ENCODE measurements at places on chromosomes 12 and 14.

DNA sequence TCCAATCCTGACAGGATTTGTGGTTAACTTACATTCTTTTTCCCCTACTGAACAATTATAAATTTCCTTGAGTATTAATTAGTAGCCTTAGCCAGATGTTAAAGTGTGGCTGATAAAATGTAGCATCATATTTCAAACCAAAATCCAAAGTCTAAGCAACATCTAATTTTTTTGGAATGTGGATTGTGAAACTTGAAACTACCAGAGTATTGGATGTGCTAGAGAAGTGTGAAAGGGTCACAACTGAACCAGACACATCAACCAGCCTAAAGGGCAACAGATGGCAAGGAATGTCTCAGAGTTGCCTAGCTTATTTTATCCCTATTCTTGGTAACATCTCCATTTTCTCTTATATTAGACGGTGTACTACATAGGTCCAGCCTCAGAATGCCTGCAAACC, 153.1 kb upstream of the DCN start:
- DNase-seq: no peak

DNA sequence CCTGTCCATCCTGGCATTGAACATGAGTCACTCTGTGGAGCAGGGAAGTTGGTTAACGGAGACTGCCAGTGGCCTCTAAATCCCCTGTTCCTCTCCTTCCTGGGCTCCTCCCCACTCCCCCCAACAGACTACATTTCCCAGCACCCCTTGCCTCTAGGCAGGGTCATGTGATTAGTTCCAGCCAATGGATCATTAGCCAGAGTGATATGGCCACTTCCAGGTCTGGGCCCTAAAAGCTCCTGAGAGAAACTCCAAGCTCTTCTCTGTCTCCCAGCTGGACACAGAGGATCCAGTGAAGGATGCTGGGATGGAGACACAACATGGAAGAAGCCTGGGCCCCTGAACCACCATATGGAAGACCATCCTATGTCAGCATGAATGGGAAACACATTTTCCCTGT, 54.4 kb upstream of the RFLNA start:
- no peak for DNase-seq

- no peak for DNase-seq
Observed at GRCh38 chr12:30820406-30820946, 65.7 kb upstream of the CAPRIN2 start.

GRCh38 chr14:81340201-81340600, 59.9 kb downstream of the STON2 start:
- DNase-seq: no peak

- DNase-seq: no peak
Observed at GRCh38 chr12:46342562-46343033, 30.0 kb downstream of the SLC38A2 start.

DNA sequence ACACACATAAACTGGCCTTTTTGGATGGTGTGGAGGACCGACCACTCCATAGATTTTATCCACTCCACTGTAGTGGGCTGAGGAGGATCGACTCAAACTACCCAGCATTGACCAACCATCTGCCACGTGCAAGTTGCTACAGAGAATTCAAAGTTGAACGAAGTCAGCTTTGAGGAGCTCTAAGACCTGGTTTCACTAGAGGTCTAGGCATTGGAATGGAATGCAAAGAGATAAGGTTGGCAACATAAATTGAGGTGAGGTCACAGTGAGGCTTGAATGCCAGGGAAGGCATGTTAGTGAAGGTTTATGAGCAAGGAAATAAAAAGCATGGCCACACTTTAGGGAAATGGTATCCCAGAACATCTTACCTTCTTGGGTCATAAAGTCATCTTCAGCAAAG, 14.5 kb downstream of the VWF start:
- no peak for DNase-seq

GRCh38 chr14:58637391-58638230, at the start of gene DACT1:
Gene DACT1 (plus strand): TSS chr14:58637962. CDS start chr14:58638203, 241 bp downstream.
- no peak for DNase-seq

GRCh38 chr12:91331371-91331770, 148.8 kb upstream of the DCN start:
- no peak for DNase-seq

DNA sequence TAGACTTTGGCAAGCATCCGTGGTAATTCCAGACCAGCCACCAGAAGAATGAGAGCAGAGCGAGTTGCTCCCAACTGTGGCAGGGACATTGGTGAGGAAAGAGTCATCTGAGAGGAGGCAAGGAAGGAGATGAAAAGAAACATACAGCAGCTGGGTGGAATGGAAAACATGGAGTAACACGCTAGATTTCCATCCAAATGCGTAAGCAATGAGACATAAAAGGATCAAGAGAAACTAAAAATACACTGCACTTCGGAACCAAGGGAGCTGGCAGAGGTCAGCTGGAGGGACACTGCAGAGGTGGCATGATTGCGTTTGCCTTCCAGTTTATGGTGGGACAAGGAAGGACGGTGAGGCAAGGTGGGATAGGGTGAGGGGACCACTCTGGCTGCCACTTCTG, 82.9 kb downstream of the DDX51 start:
- DNase-seq: no peak

DNA sequence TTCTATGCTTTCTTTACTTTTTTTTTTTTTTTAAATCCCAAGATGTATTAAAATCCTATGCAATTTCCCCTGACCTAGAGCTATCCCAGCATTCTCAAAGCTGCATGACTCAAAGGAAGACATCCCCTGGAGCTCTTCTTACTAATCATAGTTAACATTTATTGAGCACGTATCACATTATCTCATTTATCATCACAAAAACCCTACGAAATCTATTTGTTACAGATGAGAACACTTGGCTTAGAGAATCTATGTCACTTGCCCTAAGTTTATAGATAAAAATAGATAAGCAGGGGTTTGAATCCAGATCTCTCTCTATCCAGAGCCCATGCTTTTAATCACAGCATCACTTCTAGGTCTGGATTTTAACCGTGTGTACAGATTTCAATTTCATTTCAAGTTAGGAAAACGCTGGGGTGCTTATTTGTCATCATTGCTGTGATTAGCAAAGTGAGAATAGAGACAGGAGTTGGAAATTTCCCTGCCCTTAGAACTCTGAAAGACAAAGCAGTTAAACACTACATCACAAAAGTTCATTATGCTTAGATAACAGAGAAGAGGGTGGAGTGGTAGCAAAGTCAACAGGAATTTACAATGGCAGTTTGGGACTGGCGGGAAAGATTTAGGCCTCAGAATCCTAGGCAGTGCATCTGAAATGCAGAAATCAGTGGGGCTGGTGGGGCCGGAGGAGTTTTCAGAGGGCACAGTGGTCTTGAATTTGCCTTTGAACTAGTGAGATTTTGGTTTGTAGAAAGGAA, 177.7 kb upstream of the FRMD6 start:
- DNase-seq: no peak

DNA sequence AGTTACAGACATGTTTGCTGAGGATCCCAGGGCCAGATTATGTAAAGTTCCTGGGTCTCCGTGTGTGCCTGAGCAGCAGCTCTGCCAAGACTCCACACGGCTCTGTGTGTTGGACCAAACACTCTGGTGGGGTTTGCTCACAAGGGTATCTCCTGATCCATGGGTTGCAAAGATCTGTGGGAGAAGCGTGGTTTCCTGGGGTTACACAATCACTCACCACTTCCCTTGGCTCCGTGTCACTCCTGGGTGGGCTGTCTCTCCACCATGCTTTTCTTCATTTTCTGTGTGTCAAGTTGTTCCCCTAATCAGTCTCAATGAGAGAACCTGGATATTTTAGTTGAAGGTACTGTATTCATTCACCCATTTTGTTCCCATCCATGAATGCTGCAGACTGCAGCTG, 1088.8 kb downstream of the FSCB start:
- DNase-seq: no peak

DNA sequence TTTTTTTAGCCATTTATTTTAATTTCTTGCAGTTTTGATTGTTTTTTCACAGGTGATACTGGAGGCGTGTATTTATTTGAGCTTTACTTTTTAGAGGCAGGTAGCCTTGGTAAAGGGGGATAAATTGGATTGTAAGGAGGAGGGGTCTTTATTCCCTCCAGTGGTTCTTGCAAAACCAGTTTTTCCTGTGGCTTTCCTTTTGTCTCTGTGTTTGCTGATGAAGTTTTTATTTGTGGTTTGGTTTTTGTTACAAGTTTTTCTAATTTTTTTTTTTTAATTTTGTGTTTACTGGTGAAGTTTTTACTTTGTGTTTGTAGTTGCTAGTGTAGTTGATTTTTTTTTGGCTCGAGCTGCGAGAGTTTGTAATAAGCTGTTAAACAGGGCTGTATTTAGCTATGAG, 278.5 kb downstream of the PRKD1 start:
- DNase-seq: no peak

DNA sequence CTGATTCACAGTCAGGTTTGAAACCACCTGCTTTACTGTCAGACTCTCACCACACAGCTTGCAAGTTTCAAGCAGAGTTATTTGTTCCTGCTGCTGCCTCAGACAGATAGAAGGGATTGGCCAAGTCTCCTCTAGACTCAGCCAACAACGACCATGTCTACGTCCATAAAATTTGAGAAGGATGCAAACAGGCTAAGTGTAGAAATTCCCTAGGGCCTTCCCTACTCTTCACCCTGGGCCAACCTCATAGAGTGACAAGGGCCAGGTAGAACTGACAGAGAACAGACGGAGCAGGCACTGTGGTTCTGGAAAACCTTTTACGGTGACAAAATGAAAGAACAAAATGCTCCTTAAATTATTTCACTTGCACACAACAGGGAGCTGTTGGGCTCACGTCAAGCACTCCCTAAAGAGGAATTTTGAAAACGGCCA, 39.5 kb downstream of the CLIP1 start:
- no peak for DNase-seq

DNA sequence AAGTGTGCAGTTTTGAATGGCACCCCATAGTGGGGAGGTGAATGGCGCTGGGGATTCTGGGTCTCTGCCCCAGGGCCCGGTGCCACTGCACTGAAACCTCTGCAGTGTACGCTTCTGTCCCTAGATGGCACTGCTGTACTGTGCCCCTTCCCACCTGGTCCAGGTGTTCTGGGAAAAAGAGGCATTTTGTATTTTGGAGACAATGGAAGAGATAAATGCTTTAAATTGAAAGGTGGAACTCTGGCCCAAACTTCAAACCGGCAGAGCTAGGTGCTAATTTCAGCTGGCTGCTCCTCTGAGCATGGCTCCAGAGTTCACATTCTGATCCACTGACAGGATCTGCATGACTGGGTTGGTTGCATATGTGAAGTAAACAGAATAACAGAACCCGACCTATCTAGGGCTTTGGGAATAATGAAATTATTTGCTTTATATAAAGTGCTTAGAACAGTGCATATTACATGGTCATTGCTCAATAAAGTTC, 52.2 kb downstream of the KRT80 start:
- DNase-seq: no peak

GRCh38 chr12:100141666-100141997, 1.0 kb downstream of the BLTP3B start:
- no peak for DNase-seq

DNA sequence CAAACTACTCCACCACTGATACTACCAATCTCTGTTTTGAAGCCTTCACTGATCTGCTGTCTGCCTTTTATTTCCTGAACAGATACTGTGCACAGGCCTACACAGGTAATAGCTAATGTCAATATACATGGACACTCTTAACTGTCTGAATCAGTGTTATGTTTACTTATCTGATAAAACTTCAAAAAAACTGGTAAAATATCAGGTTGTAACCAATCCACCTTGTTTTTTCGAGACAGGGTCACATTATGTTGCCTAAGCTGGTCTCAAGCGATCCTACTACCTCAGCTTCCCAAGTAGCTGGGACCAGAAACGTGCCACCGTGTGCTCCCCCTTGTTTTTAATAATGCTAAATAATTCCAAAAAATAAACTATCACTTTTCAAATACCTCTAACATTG, 43.5 kb downstream of the HECTD1 start:
- no peak for DNase-seq

DNA sequence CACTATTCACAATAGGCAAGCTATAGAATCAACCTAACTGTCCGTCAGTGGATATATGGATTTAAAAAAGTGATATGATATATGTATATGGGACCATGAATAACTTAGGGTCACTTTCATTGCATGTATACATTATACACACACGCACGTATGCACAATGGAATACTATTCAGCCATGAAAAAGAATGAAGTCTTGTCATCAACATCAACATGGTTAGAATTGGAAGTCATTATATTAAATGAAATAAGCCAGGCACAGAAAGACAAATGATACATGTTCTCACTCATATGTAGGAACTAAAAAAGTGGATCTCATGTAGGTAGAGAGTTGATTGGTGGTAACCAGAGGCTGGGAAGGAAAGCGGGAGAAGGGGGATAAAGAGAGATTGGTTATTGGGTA, 234.3 kb downstream of the VRK1 start:
- no peak for DNase-seq

DNA sequence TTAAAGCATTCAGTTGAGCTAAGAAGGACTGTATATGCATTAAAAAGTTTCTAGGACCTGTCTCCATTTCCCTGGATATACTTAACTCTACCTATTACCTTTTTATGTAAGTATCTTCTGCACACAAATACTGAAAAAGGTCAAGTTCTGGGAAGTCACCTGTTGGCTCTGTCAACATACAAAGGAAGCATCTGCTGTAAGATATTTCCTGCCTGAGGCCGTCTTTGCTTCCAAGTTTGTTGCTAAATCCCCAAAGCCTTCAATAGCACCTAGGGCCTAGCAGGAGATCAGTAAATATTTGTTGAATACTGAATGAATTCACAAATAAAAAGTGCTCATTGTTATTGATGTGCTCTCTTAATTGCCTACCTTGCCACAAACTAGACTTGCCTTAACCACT, 188.4 kb downstream of the DUSP6 start:
- no peak for DNase-seq

GRCh38 chr12:53829130-53829819, 77.5 kb upstream of the CISTR start:
- DNase-seq: no peak

- no peak for DNase-seq
Observed at GRCh38 chr14:80958939-80959338, 3.5 kb downstream of the TSHR start.

- DNase-seq: no peak
Observed at GRCh38 chr14:69439521-69440270, 41.2 kb downstream of the SLC39A9 start.

Data from NCI-H1048 (cell line).